Kidney glomerular epithelial cell (primary cell): ENCODE measurements at places on chromosomes 5 and 9.

DNA sequence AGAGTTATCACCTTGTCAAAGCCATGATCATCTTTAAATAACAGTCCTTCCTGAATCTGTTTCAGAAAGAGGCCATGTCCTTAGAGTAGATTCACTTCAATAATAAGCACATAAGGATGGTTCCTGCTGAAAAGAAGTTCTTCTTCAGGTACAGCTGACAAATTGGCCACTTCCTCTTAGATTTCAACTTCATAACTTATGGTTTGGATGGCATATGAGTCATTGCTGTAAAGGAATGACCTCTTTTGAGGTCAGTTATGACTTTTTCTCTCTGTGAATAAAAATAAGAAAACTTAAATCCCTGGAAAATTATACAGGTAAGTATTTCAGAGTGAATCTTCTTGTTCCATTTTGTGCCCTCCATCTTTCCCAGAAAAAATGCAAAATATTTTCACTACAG lies 555.3 kb upstream of the ZNF462 start:
- no peak for DNase-seq

- DNase-seq = peak; percentile 26
Observed at GRCh38 chr5:308672-309271, 12.7 kb upstream of the AHRR start.

GRCh38 chr5:81003811-81004386 lies 43.7 kb downstream of the RASGRF2 start:
- no peak for DNase-seq

GRCh38 chr5:466661-467310 lies 23.8 kb downstream of the EXOC3 start:
- DNase-seq = no peak
